ENCODE measurements at places on chromosomes 12 and 14.

DNA sequence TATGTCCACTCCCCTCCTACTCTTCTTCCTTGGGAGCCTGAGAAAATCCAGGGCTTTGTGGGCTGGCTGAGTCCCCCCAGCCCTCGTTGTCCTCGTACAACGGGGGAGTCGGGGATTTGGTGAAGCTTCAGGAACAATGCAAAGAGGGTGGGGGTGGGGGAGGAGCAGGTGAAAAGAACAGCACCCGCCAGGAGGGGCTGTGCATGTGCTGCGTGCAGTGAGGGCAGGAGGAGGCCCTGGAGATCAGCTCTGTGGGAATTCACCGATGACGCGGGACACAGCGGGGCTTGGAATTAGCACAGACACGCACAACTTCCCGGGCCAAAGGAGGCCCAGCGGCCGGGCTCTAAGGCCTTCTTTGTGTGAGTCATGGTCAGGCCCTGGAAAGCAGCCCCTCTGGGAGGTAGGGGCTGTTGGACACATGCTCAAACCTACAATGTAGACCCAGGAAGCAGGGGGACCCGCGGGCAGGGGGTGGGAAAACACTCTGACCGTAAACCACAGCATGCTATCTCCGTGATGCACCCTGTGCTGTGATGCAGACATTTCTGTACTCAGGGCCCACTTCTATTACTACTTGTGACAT lies 32.8 kb downstream of the RBM19 start:
- no peak for DNase-seq

- DNase-seq, result no peak
Observed at GRCh38 chr12:63294327-63294632, 143.3 kb upstream of the AVPR1A start.

DNA sequence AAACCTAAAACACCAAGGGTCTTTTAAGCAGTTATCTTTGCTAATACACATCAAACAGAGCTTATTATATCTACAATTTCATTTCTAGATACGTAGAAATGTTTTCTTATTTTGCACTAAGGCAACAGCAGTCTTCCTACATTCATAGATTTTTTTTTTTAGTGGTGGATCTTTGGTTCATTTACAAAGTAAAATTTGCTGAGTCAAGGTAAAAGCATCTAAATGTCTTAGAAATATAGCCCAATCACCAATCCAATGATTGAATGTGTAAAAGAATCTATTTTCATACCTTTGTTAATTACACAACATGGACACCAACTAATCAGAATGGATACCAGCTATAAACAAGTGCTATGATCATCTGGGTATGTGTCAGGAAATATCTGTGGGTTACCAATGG lies 272.2 kb upstream of the TMPO start:
- no peak for DNase-seq

DNA sequence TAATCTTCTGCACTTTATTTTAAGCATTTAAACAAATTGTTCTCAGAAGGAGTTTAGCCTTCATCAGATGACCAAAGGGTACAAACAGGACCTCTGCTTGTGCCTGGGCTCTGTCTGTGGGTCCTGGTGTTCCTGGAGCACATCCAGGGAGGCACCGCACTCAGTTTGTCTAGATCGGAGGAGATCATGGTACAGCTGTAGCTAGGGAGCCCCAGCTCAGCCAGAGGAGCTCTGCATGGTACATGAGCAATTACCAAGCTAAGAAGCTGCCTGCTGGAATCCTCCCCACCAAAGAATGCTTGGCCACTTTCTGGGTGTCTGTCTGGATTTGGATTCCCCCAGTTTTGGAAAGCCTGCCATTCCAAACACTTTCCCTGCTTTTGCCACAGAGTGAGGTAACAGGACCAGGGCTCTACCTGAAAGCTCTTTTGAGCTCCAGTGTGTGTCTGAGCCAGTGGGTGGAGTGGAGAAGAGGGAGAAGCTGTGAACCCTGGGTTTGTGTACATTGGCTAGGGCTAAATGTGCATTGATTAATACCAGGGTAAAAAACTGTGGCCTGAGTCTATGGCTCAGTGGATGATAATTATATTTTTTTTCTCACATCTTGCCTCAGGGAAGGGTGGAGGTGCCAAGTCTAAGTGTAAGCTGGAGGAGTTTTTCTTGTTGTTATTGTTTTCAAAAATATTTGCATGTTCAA lies 163.7 kb upstream of the IGF1 start:
- DNase-seq, result no peak

GRCh38 chr12:103530307-103531066 lies 34.7 kb upstream of the C12orf42 start:
- peak; percentile 38 for DNase-seq

DNA sequence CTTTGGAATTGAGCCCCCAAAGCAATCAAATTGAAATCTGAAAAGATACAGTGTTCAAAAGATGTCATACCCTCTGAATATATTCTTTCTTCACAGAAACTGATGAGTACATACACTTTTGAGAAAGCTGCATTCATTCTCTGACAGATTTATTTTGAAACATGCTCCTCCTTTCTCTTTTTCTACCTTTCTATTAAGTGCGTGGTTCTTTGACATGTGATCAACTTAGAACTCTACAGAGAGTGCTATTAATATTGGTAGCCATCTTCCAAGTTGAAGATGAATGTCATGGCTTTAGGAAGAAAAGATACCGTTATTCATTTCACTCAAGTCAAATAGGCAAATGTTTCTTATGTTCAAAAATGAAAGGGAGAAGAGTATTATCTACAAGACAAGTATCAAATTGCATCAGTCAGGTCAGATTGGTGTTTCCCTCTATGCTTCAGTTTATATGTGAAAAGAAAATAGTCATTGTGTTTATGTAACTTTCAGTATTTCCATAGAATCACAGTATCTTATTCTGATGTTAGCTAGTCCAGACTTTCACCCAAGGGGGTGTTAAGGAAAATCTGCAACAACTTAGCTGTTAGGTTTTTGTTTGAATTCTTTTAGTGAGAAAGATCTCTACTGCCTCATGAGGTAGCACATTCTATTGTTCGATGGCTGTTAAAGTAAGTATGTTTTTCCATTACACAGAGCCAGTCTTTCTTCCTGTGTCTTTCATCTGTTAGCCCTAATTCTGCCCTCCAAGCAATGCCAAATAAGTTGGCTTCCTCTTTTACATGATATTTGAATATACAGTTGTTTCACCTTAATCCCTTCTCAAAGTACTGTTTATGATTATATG lies 55.4 kb upstream of the GARIN2 start:
- DNase-seq, result no peak

GRCh38 chr14:100128688-100129087 lies 30.8 kb downstream of the DEGS2 start:
- no peak for DNase-seq

DNA sequence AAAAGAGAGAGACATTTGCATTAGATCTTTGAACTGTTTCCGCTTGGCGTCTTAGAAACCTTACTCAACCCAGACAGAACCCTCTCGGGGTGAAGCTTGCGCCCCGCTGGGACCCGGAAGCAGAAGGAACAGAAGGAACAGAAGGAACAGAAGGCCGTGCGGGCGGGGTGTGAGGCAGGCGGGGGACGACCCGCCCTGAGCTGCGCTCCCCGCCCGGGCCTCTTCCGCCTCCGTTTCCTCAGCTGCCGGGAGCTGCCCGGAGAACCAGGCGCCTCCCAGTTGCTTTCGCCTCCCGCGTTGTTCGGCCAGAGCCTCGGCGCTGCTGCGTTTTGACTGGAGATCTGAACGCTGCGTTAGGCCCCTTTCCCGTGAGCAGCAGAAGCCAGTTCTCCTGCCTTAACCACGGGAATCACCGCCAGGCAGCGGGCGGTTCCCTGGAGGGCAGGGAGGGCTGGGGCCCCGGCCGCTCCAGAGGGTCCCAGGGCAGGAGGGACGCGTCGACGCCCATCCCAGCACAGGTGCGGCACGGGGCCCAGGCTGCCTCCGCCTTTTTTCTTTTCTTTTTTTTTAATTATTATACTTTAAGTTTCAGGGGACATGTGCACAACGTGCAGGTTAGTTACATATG lies 19.3 kb upstream of the MMP17 start:
- DNase-seq, result peak; percentile 38

- no peak for DNase-seq
Observed at GRCh38 chr12:28620281-28620680, 430.0 kb downstream of the CCDC91 start.

Data from activated CD8-positive, alpha-beta T cell treated with anti-CD3 and anti-CD28 coated beads for 36 hours (primary cell).